ENCODE measurements at places on chromosomes 7 and 10.

GRCh38 chr7:99040104-99040958 lies 103.6 kb downstream of the SMURF1 start:
- DNase-seq: peak; percentile 88

DNA sequence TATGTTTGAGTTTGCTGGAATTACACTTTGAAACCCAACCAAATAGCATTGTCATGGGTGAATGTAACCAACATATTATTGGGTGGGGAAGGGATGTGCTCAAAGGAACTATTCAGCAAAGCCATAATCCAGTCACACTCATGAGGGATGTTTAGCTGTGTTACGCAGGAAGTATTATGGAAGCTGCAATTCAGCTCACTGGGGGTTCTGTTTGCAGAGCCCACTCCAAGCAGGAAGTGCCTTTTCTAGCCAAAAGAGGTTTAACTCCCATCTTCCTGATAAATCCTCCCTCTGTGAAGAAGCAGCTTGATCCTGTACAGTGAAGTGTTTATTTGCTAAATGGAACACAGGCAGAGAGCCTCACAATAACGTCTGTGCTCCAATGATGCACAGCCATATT lies 172.5 kb downstream of the GLI3 start:
- DNase-seq: no peak

GRCh38 chr10:74828946-74829345 lies 2.5 kb downstream of the KAT6B start:
- no peak for DNase-seq

DNA sequence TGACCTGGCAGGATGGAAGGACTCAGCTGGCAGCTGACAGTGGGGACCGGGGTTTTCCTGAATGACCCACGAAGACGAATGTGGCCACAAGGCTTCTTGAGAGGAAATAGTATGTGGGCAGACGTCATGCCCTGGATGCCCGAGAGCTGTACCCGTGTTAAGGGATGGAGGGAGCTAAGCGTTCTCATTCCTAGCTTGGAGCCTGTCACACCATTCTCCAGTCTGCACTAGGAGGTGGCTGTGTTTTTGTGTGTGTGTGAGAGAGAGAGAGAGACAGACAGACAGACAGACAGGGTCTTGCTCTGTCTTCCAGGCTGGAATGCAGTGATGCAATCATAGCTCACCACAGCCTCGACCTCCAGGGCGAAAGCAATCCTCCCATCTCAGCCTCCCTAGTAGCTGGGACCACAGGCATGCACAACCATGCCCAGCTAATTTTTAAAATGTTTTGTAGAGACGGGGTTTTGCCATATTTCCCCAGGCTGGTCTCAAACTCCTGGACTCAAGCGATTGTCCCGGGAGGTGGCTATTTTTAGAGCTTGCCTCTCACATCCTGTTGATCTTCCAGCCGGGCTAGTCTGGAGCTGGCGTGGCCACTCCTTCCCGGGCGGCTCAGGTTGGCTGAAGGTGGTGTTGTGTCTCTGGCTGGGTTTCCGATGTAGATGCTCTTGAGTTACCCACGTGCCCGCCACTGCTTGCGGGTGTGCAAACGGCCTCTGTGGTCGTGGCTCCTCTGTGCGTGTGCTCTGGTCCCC lies 2.1 kb downstream of the AMZ1 start:
- no peak for DNase-seq

DNA sequence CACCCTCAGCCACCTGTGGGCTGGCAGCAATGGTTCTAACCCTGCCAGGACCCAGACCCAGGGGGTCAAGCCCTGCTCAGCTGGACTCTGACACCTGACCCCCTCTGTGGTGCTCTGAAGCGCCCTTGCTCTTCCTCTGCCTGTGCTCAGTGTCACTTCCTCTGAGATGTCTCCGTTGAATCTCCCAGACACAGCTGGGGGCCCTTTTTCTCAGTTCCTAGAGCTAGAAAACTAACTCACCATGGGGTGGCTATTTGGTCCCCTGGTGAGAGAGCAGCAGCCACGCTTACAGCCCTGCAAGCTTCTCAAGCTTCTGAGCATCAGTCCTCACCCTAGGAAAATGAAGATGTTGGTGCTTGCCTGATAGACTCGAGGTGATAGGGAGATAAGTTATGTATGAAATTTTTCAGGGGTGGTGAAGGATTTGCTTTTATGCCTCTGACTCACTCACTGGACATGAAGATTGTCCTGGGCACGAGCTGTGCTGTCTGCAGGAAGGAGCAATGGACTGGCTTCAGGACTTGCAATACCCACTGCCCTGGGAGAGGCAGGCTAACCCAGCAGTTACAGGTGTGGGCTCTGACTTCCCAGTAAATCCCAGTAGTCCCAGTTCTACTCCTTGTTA lies 29.6 kb downstream of the COL13A1 start:
- no peak for DNase-seq

DNA sequence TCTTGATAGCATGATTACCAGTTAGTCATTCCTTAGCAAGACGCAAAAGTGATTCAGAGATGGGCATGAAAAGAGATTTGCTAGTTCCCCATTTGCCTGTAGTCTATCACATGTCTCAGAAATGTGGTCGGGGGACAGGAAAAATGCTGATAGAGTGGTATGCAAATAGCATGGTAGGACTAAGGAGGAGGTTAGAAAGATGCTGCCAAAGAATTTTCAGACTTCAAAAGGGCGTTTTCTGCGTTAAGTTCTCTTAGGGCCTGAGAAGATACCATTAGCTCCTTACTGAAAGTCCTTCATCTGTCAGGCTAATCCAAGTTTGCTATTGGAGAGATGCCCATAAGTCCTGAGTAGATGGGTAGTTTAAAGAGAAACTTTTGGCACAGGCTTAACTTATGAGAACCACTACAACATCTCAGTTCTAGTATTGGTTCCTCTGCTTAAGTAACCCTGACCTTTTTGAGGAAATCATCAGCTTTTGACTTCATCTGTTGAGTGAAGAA lies 2.7 kb downstream of the CALD1 start:
- DNase-seq: no peak

DNA sequence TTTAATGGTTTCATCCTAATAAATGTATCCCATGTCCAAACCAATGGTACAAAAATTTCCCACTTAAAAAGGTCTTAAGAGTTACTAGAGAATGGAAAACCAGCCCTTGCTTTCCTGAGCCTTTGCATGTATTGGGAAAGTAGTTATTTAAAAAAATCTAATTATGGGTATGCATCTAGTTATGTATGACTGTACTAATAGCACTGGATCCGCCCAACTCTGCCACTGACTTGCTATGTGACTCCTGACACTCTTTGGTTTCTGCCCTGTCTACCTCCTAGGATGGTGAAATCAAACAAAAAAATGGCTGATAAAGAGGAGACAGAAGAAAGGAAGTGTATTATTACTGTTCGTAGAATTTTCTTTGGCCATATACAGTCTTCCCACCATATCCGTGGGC lies 110.4 kb upstream of the CCDC6 start:
- DNase-seq: no peak

- no peak for DNase-seq
Measured at GRCh38 chr7:39540320-39540719, 25.9 kb upstream of the YAE1 start.

- no peak for DNase-seq
Measured at GRCh38 chr10:95279042-95279820, 11.6 kb downstream of the PDLIM1 start.

DNA sequence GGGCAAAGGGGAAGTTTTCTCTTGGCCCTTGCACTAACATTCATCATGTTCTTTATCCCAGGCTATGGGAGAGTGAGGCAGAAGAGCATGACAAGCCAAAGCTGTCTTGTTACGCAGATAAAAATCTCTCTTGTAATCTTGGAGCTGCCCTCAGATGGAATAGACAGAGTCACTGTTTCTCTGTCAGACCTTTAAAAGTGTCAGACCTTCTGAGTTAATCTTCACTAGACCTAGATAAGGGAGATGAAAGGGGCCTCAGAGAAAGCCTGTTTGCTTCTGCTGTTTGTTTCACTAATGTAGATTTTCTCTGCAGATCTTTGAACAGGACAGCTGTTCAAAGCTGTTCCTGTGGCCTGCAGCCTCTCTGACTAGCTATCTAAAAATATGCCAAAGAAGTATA lies 112.9 kb downstream of the KIF20B start:
- no peak for DNase-seq

DNA sequence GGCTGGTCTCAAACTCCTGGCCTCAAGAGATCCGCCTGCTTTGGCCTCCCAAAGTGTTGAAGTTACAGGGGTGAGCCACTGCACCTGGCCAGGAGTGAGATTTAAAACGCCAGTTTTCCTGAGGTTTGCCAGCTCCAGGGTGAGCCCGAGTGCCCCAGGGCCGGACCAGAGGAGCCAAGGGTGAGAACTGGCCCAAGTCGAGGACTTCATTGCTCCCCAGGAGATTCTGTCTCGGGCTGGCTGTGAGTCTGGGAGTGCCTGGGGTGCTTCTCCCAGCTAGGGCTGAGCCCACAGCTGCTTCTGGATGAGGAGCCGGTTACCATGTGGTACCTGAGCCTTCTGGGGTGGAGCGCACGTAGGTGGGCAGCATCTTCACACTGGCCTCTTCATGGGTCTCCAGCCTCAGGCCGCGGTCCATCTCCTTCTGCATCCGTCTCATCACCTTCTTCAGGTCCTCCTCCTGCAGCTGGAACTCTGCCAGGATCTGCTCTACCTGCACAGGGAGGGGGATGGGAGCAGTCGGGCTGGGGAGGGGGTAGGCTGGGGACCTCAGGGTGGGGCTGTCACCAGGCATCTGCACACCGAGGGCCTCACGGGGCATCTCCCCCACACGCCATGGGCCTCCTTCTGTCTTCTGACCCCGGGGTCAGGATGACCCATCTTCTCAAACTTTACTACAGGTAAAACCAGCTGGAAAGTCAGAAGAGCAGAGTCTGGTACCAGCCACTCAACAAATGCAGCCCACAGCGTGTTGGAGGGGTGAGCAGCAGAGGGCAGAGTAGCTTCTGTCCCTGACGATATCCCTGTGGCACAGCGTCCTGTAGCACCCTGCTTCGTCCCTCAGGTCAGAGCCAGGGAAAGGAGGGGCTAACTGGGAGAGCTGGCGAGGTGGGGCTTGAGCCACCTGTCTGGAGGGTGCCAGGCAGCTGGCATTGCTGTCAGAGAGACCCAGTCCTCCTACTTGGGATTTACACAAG lies 12.1 kb upstream of the MYL7 start:
- DNase-seq: peak; percentile 15

GRCh38 chr7:84998665-84999064 lies 188.2 kb downstream of the SEMA3D start:
- DNase-seq: no peak

DNA sequence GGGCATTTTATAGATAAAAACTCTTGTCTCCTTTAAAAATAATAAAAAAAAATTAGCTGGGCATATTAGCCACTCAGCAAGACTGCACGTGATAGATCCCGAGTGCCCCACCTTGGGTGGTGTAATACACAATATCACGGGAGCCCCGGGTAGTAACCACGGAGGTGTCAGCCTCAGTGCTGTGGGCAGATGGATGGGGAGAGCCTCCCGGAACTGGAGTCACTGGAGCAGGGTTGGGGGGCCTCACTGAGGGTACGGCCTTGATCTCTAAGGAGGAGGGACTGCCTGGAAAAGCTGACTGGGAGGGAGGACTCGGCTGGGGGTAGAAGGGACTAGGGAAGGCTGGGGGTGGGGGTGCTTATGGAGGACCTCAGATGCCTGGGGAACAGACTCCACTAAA lies 12.6 kb downstream of the LEP start:
- DNase-seq: no peak

GRCh38 chr10:86313621-86314041 lies 53.0 kb downstream of the GRID1 start:
- no peak for DNase-seq

GRCh38 chr10:2701802-2702201 lies 365.5 kb upstream of the PFKP start:
- no peak for DNase-seq

- no peak for DNase-seq
Measured at GRCh38 chr7:127446842-127447241, 54.3 kb upstream of the ZNF800 start.

DNA sequence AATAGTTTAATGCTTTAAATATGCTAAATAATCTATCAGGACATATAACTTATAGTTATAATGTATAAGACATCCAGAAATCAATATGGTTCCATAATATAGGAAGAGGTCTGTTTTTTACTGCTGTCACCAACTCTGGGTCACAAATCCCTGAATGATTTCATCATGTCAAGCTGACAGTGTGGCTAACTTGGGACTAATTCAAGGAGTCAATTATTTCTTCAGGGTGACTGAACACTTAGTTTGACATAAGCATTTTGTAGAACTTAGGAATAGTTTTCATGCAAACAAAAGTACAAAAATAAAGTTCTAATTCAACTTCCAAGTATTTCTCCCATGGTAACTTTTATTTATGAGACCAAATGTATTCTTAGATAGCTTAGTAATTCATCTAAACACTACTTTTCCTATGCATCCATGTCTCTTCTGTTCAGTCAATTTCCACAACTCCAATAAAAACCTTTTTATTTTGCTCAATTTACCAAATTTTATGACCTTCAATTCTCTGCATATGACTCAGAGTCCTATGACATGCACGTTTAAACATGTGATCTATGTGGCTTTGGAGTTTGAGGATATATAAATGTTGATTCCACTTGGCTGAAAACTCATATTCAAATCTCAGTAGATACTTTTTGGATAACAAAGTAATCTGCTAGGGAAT lies 40.3 kb upstream of the GNAT3 start:
- no peak for DNase-seq

- no peak for DNase-seq
Measured at GRCh38 chr7:105136221-105136620, 122.2 kb downstream of the KMT2E start.

- DNase-seq: no peak
Measured at GRCh38 chr7:117674617-117675016, 194.8 kb downstream of the CFTR start.

GRCh38 chr7:54769203-54769602 lies 10.2 kb upstream of the SEC61G start:
- DNase-seq: no peak

- peak; percentile 25 for DNase-seq
Measured at GRCh38 chr7:84876061-84876821, 310.6 kb downstream of the SEMA3D start.

- no peak for DNase-seq
Measured at GRCh38 chr7:2820508-2820934, 23.6 kb downstream of the GNA12 start.

GRCh38 chr7:80942261-80943041 lies 23.6 kb upstream of the SEMA3C start:
- peak; percentile 49 for DNase-seq

- DNase-seq: no peak
Measured at GRCh38 chr10:67925449-67926005, 41.1 kb downstream of the SIRT1 start.

DNA sequence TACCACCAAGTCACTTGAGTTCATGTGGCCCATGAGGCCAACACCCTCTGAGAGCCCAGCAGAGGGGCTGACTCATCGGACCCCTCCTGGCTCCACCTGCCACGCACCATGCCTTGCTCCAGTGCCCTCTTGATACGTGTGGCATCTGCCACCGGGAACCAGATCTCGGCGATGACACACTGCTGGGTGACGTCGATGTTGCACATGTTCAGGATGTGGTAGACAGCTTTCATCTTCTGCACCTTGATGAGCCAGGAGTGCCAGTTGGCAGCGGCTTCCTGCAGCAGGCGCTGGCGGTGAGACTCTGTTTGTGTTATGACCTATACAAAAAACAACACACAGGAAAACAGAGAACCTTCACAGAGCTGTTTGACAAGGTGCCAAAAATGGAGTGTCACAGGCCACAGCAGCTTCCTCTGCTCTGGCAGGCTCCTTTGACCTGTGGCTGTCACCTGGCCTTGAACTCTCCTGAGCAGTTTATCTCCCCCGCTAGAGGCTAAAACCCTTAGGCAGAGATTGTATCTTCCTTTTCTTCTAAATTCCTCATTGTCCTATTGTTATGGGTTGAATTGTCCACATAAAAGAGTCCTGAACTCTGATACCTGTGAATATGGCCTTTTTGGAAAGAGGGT lies 45.2 kb upstream of the TMEM213 start:
- peak; percentile 39 for DNase-seq

All from femur (tissue), 1 donor.